ENCODE measurements at places on chromosomes 1 and 21.

GRCh38 chr1:24420547-24420946, 4.9 kb downstream of the NIPAL3 start:
- DNase-seq, result no peak

- no peak for DNase-seq
Measured at GRCh38 chr1:38073534-38074301, 27.1 kb upstream of the POU3F1 start.

DNA sequence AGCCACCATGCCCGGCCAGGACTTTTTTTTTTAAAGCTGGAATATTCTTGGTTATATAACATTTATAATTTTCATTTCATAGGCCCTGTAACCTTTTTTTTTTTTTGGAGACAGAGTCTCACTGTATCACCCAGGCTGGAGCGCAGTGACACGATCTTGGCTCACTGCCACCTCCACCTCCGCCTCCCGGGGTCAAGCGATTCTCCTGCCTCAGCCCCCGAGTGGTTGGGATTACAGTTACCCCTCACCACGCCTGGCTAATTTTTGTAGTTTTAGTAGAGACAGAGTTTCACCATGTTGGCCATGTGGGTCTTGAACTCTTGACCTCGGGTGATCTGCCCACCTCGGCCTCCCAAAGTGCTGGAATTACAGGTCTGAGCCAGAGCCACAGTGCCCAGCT, 12.6 kb downstream of the ZYG11B start:
- no peak for DNase-seq

GRCh38 chr21:40613546-40614030, 233.4 kb downstream of the DSCAM start:
- no peak for DNase-seq

- no peak for DNase-seq
Measured at GRCh38 chr1:66140072-66140471, 347.4 kb downstream of the PDE4B start.

GRCh38 chr1:201545851-201546492, 7.0 kb downstream of the NAV1 start:
- no peak for DNase-seq

- no peak for DNase-seq
Measured at GRCh38 chr1:6351480-6352137, 42.0 kb downstream of the ACOT7 start.

GRCh38 chr1:167837326-167837725, 76.6 kb downstream of the ADCY10 start:
- no peak for DNase-seq

- no peak for DNase-seq
Measured at GRCh38 chr1:202126426-202126825, 3.7 kb downstream of the GPR37L1 start.

GRCh38 chr1:33577663-33578062, 105.2 kb downstream of the ZSCAN20 start:
- DNase-seq, result no peak

DNA sequence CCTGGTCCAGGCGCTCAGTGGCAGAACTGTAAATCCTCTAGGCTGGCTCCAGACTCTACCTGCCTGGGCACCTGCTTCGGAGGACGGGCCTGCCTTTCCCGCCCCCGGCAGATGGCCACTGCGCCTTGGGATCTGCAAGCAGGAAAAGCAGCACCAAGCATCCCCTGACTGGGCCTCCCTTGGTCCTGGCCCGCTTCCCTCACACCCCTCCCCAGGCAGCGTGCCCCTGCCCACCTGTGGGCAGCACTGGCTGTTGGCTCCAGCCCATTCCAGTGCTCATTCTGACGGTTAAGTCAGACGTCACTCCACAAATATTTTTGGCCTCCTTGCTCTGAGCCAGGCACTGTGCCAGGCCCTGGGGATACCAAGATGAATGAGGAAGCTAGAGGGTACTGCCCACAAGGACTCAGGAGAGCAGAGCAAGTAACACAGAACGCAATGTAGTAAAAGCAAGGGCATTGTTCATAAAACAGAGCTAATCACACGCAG, 22.0 kb upstream of the BLACAT1 start:
- peak; percentile 98 for DNase-seq

DNA sequence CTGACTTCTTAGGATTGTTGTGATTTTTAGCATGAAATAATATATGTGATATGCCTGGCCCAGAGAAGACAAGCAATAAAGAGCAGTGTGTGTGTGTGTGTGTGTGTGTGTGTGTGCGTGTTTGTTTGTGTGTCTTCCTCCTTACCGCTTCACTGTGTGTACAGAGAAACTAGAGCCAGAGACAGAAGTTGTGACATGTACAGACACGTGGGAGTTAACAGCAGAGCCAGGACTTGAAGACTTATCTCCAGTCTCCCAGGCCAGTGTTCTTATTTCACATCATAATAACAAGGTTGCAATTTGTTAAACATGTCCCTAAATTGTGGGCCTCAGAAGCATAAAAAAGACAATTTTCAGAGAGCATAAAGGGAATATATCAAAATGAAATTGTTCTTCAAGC, 192.0 kb upstream of the JUN start:
- no peak for DNase-seq

- peak; percentile 91 for DNase-seq
Measured at GRCh38 chr1:206513312-206514111, 6.2 kb downstream of the RASSF5 start.

GRCh38 chr1:185594786-185595410, 139.3 kb upstream of the HMCN1 start:
- no peak for DNase-seq

- no peak for DNase-seq
Measured at GRCh38 chr1:18945401-18945849, 11.1 kb downstream of the IFFO2 start.

- no peak for DNase-seq
Measured at GRCh38 chr1:54668567-54668966, 27.0 kb downstream of the MROH7 start.

DNA sequence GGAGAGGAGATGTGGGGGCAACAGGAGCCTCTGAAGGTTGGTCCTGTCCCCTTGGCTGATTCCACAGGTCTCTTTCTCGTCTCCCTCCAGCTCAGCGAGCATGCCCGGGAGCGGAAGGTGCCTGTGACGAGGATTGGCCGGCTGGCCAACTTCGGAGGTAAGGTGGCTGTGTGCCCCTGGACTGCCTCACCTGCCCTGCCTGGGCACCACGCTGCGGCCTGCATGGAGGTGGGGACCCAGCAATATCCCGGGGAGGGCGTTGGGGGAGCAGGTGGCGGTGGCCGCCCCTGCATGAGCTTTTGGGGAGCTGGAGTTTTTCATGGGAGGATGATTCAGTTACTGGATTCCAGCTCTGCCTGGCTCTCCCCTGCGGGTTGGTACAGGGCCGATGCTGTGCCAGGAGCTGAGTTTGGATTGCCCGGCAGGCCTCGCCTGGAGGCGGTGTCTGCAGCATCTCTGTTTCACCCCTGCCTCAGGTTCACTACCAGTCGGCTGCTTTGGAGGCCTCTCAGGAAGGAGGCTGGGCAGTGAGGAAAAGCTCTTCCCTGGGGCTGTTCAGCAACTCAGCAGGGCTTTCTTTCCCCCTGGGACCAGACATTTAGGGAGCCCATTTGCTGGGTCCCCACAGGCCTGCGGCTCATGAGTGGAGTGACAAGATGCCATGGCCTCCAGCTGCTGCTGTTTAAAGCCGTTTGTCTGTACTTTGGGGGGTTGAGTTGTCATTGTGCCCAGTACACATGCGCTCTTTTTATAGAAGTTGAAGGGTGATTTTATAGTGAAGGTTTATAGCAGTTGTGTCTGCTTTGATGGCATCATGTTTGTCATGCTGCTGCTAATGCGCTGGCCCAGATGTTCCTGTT, 25.7 kb downstream of the COQ8A start:
- no peak for DNase-seq
